ENCODE measurements at places on chromosomes 1 and 21.
A peak's percentile ranks its signal among the peaks of the same experiment; 100 is the strongest.

- no peak for DNase-seq
These were observed 7.0 kb upstream of the POFUT2 start for GRCh38 chr21:45294509-45295291.

DNA sequence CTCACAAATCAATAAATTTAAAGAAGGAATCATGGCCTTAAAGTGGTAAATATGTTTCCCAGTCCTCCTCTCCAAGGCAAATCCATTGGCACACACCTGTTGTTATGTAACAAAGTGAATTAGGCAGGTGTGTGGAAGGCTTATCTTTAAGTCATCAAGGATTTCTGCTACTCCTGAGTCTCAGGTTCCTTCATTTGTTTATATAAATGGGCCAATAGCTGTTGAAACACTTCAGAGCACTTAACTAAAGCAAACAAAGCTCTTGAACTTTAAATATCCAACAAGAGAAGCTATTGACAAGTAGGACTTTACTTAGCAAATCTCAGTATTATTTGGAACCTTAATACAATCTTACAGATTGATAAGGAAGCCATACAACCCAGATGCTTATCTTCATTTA, 99.3 kb upstream of the ESRRG start:
- no peak for DNase-seq

- no peak for DNase-seq
These were observed 75.6 kb downstream of the XCL2 start for GRCh38 chr1:168468042-168468809.

DNA sequence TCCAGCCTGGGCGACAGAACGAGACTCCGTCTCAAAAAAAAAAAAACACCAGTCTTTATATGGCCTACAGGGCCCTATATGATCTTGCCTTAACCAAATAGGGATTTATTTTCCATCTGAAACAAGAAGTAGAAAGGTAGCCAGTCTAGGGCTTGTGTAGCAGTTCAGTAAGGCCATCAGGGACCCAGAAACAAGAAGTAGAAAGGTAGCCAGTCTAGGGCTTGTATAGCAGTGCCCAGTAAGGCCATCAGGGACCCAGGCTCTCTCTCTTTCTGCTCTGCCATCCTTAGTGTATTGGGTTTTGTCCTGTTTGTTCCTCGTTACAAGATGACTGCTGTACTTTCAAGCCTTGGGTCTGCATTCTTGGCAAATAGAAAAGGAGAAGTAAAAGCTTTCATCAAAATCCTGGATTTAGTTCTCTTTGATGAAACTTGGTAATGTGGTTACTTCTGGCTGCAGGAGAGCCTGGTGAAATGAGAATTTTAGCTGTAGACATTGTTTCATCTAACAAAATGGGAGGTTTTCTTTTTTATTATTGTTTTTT, 46.1 kb downstream of the PKN2 start:
- no peak for DNase-seq

DNA sequence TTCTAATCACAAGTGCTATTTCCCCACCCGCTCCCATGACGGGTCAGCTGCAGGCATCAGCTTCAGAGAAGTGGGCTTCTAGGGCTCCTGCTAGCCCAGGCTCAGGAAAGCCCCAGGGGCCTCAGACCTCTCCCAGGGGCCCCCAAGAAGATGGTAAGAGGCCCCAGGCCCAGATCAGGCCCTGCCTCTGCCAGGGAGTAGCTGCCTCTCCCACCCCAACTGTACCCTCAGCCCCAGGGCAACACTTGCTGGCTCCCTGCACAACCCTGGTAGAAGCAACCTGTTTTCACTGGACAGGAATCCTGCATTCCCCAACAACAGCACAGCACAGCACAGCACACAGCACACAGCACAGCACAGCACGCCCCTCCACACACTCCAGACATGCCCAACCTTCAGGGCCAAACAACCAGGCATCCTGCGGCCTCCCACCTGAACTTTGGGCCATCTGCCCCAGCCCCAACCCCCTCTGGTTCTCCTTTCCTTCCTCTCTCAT, 6.5 kb downstream of the BLACAT1 start:
- no peak for DNase-seq

DNA sequence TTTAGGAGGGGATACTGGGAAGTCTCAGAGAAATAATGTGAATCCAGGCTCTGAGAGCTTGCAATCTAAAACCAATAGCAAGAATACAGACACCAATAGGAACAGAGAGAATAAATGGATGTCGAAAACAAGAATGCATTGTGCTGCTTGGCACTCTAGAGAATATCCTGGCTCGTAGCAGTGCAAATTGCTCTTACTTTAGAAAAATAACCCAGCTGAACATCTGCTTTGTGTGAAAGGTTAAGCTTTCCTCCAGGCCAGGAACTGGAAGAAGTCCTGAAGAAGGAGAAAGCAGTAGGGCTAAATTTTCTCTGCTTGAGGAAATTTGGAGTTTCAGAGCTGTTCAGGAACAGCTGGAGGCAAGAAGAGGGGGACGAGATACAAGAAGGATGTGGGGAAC, 382.3 kb downstream of the HHIPL2 start:
- DNase-seq, result no peak

GRCh38 chr21:45080639-45081414, 6.4 kb downstream of the ADARB1 start:
- DNase-seq, result no peak

DNA sequence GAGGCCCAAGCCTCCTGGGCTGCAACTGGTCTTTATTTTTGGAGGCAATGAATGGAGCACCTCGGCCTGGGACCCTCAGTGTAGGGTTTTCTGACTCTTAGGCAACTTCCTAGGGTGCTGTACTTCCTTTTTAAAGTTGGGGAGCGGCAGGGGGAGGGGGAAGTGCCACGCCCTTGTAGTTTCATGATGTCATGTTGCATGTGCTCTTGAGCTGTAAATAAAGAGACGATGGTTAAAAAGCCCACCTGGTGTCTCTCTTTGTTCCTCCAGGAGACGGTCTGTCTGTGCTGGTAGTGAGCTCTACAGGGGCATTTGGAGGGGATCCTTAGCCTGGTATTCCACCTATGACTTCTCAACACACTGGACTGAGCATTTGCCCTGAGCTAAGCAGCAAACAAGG, 10.3 kb upstream of the AGTRAP start:
- DNase-seq, result no peak

DNA sequence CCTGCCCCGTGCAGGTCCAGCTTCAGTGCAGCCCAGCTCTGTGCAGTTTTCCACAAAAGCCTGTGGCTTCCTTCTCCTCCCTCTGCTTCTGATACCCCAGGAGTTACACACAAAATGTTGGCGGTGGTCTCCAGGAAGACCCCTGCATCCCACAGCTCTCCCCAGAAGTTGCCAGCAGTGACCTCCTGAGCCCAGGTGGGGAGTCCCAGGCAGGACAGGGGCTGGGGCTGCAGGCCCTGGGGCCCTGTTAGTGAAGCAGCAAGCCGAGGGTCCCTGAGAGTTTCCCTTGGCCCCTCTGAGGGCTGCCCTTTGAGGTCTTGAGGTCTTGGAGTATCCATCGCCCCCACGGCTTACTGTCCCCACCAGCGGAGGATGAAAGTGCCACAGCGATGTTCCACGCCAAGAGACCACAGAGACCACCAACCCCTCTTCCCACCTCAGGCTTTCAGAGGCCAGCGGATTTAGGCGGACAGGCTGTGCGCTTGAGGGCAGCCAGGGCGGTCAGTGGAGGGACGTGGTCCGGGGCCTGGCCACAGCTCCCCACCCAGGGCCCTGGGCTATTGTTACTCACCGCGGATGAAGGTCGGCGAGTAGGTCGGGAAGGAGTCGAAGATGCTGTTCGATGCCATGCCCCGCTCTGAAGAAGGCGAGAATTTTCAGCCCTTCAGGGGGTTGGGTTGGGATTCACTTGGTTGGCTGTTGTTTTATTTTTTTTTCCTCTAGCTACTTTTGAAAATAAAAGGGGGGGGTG, 34.0 kb upstream of the RUNX3 start:
- no peak for DNase-seq

DNA sequence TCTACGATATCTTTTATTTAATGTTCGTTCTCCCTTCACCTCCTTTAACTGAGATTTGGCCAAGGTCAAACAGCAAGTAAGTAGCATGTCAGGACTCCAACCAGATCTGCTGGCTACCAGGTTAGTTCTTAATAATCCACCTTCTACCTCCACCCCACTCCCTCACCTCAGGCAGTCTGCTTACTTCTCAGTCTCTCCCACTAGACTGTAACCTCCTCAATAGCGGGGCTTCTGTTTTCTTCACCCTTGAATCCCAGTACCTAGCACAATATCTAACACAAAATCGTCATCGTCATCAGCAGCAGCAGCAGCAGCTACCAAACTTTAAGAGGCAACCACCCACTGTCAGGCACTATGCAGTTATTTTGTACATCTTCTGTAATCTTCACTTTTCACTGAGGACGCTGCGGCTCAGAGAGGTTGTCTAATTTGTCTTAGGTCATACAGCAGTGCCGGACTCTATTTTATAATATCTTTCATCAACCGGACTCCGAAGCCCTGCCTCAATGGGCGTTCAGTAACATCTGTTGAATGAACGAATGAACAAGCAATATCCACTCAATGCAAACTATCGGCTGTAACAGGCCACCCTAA, 859 bp upstream of the MAGI3 start:
- DNase-seq, result no peak

GRCh38 chr1:52659851-52660596, 27.1 kb downstream of the SHISAL2A start:
- no peak for DNase-seq

DNA sequence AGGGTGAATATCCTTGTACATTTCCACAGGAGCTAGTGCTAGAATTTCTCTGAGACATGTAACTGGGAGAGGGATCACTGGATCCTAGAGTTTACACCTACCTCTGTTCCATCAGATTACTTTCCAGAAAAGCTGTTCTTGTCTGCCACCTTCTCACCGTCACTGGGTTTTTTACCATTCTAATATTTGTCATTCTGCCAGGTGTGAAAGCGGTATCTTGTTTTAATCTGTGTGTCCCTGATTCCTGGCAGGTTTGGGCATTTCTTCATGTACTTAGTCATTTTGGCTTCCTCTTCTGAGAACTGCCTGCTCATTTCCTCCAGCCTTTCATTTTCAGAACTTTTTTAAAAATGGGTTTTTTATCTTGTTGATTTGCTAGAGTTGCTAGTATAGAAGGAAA, 5.1 kb downstream of the PMF1 start:
- DNase-seq, result no peak

GRCh38 chr1:200405264-200405663, 4.6 kb downstream of the ZNF281 start:
- no peak for DNase-seq

- DNase-seq, result no peak
These were observed 50.6 kb downstream of the LHX4 start for GRCh38 chr1:180280617-180281016.

- DNase-seq, result no peak
These were observed 46.2 kb downstream of the USP25 start for GRCh38 chr21:15775981-15776380.

- DNase-seq, result no peak
These were observed 86.7 kb downstream of the S1PR1 start for GRCh38 chr1:101323535-101323934.

- DNase-seq, result no peak
These were observed 26.0 kb downstream of the VAMP4 start for GRCh38 chr1:171715813-171716251.

DNA sequence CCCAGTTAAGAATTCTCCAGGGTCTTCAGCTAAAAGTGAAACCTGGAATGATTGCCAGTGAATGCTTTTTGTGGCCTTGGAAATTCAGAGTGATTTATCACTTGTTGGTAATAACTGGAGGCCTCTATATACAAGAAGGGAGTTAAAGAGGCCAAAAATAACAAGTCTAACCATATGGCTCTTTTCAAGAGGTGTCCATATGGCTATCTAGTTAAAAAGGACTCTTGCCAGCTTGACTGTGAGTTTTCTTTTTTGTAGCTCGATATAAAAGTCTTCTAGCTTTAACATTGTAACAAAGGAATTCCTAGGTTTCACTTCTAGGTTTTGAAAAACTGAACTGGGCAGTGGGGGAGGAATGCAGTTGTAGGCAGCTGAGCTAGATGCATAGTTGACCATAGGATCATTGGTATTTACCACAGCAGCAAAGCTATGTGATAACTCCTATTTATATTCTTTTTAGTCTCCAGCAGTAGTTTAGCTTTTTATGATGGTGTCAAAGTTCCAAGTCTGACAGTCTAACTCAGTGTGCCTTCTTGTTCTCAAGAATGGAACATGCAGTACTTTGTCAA, 44.4 kb downstream of the CACHD1 start:
- DNase-seq, result no peak

- no peak for DNase-seq
These were observed 39.5 kb downstream of the TRPM2 start for GRCh38 chr21:44392916-44393315.

DNA sequence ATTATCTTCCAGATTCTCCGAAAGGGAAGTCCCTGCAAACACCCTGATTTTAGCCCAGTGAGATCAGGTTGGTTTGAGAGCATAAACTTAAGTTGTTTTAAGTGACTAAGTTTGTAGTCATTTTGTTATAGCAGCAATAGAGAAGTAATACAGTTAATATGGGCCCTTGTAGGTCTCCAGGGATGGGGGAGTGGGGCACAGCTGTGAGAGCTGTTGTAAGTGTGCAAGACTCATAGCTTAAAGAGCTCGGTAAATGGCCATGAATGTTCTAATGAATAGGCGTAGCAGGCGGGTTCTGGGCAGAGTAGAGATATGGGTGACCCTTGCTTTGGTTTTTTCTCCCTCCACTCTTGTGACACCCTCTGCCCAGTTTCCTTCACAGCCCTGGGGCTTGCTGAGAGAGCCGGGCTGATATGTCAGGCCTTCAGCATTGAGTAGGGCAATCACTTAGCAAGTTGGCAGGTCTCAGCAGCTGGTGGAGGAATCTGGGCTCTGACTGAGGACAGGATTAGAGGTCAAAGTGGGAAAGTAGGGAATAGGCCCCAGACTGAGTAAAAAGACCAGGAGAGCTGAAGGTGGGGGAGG, 16.0 kb upstream of the ID3 start:
- DNase-seq, result no peak

GRCh38 chr21:25462517-25462971, 144.7 kb downstream of the MRPL39 start:
- no peak for DNase-seq

- no peak for DNase-seq
These were observed 144.5 kb downstream of the C1orf21 start for GRCh38 chr1:184531296-184531695.

GRCh38 chr1:36306902-36307456, 811 bp downstream of the SH3D21 start:
- peak; percentile 86 for DNase-seq
